ENCODE measurements at places on chromosomes 1 and 21. TPM values are rescaled to one million over a fixed set of nuclear protein-coding genes. Genes with fewer than 3 reads are reported as not detected.

GRCh38 chr1:177174921-177175634 is 4.3 kb downstream of the BRINP2 start:
- no peak for DNase-seq

The DENND2C gene
- polyA plus RNA-seq = 14.0 TPM

GRCh38 chr1:19462781-19463503 is 22.4 kb downstream of the CAPZB start:
- DNase-seq = no peak

The OPTC gene
- polyA plus RNA-seq = not detected

The GLMP gene
- 31.2 TPM for polyA plus RNA-seq

Data from muscle of arm (tissue), 14 donors.